ENCODE measurements at places on chromosomes 2 and 18. TPM values are rescaled to one million over a fixed set of nuclear protein-coding genes. Genes with fewer than 3 reads are reported as not detected.

GRCh38 chr2:99554238-99554637 is 64.4 kb upstream of the REV1 start:
- peaks cover 47% of the 10 kb centered on the region for H3K36me3 ChIP-seq
- no peaks in the 10 kb centered on the region for H3K27me3 ChIP-seq
- no peak for DNase-seq
- no peak overlapping the region for H3K4me3 ChIP-seq
- H3K4me1 ChIP-seq: peaks cover 12% of the 10 kb centered on the region

Gene CNTNAP5
- total RNA-seq: 32.9 TPM

Gene PKP4
- 98.6 TPM for total RNA-seq

Gene GKN2
- total RNA-seq: not detected

GRCh38 chr2:45876611-45877010 is 225.1 kb downstream of the PRKCE start:
- H3K27me3 ChIP-seq: no peaks in the 10 kb centered on the region
- H3K4me1 ChIP-seq: no peaks in the 10 kb centered on the region
- no peak for DNase-seq
- H3K36me3 ChIP-seq: no peaks in the 10 kb centered on the region

- H3K27me3 ChIP-seq: no peaks in the 10 kb centered on the region
- no peak for DNase-seq
- H3K27ac ChIP-seq: no peak overlapping the region
- H3K4me3 ChIP-seq: no peak overlapping the region
These were observed 26.0 kb downstream of the CROCC2 start for GRCh38 chr2:240932001-240932723.

DNA sequence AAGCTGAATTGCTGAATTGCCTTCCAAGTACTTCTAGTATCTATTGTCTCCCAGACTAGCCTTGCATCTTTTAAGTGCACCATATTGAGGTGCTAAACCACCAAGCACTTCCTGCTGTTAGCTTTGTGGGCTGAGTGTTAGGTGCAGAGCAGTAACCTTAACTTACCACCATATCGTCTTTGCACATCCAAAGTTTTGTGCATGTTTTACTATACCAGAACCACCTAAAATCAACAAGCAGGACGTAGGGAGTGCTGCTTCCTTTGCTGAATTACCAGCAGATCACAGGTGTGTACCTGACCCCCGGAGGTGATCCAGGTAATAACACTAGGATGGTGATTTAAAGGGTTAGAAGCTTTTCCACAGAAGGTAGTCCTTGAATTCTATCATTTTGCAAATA is 359.9 kb upstream of the HNRNPA3 start:
- no peaks in the 10 kb centered on the region for H3K4me1 ChIP-seq
- no peaks in the 10 kb centered on the region for H3K36me3 ChIP-seq
- H3K27me3 ChIP-seq: no peaks in the 10 kb centered on the region

DNA sequence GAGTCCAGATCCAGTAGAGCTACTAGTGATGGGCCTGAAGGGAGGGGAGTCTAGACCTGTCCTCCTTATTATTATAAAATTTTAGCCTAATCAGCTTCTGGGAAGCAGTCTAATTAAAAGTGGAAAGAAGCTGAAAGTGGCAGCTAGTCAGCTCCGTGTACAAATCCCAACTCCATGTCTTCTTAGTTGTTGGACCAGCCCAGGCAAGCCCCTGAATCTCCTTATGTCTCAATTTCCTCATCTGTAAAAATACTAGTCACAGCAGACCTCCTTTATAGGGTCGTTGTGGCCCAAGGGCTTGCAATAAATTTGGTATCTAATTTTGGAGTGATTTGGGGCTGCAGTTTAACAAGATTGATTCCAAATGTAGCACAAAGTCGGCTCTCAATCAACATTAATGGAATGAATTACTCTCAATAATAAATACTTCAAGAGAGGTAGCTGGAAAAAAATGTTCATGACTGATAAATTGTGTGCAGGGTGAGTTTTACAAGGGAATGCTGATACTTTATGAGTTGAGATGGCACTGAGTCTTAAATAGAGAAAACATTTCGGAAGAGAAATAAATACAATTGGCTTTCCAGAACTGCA is 118.3 kb upstream of the NDUFV2 start:
- H3K36me3 ChIP-seq: no peaks in the 10 kb centered on the region
- no peaks in the 10 kb centered on the region for H3K4me1 ChIP-seq
- H3K4me3 ChIP-seq: no peak overlapping the region
- H3K27ac ChIP-seq: no peak overlapping the region
- no peak for DNase-seq
